ENCODE measurements at places on chromosomes 7 and 10.

- no peak for DNase-seq
Measured at GRCh38 chr10:34814223-34814912, 728 bp downstream of the PARD3 start.

DNA sequence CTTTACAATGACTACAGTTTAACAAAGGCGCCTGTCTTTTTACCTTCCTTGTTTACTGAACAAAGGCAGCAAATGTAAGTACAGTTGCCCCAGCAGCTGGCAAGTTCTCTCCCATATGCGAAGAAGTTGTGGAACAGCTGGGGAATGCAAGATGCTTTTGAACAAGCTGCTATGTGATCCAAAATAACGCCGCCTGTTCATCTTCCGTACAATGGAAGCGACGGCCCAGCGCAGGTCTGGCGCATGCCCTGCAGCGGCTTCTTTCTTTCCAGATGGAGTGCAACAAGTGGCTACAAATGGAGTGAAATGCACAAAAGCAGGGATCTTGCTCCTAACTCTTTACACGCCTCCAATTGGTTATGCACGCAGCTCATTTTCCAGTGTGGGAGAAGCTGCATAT is 97.0 kb upstream of the SVIL start:
- no peak for DNase-seq

GRCh38 chr10:124647421-124648130 is 96.6 kb downstream of the FAM53B start:
- DNase-seq: peak; percentile 81

DNA sequence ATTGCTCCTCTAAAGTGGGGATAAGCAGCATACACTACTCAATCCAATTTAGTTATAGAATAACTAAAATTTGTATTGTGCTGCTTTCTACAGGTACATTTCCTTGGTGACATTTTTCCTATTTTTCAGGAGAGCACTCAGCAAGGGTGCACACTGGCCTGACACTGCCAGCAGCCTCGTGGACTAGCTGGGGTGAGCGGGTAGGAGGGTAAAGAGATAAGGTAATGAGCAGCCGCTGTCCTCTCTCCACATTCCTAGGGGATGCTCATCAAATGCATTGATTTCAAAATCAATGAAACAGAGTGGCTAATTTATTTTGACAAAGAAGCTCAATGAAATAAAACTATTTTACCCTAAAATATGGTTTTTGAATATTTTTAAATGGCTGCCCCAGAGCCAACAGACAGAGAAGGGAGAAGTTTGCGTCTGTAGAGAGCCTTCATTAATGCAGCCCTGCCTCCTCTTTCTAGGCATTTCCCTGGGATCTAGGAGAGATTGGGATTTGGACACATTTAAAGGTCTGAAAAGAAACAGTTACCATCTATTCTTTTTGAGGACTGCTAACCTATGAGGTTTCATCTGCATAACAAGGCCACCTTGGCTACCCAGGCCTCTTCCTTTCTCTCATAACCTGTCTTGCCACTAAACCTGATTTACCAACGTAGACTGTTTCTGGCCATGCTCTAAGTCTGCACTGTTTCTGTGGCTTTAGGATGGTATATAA is 561.0 kb downstream of the IPMK start:
- no peak for DNase-seq

- DNase-seq: no peak
Measured at GRCh38 chr7:94412762-94413322, 18.1 kb downstream of the COL1A2 start.

DNA sequence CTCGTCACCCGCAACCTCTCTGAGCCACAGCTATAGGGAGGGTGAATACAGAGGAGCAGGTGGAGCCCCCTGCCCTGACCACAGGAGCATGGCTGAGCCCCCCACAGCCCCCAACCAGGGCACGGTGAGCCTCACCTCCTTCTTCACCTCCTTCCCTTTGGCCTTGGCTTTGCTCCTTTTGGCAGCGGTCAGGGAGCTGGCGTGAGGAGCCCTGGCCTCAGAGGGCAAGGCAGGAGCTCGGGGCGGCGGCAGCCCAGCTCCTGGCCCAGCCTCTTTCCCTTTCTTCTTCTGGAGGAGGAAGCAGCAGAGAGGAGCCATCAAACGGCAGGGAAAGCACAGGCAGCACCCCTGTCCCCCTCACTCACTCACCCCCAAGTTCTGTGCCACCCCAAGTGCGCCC is 42.2 kb downstream of the SLC29A4 start:
- no peak for DNase-seq

DNA sequence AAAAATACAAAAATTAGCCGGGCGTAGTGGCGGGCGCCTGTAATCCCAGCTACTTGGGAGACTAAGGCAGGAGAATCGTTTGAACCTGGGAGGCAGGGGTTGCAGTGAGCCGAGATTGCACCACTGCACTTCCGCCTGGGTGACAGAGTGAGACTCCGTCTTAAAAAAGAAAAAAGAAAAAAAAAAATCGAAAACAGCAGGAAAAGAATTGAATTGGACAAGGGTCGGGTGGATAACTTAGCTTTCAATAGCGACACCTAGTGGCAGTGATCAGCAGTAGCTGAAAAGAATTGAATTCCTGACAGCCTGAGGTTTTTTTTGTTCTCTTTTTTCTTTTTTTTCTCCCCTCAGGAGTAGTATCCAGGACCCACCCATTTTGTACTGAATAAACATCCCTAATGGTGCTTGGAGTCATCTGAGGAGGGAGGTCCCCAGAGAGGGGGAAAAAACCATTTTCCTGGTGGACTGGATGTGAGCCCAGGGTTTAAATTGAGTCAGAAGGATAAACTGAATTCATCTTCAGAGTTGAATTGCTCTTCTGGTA is 55.1 kb downstream of the CYCS start:
- DNase-seq: peak; percentile 54

All from GF-D8 (cell line).